Right ventricle myocardium superior (tissue), 1 donor: ENCODE measurements at places on chromosomes 2 and 18. TPM values are rescaled to one million over a fixed set of nuclear protein-coding genes. Genes with fewer than 3 reads are reported as not detected.

MYO1B gene
- total RNA-seq: 16.8 TPM

AQP4 gene
- total RNA-seq: 18.9 TPM

UGT1A5 gene
- total RNA-seq: not detected

RAB6C gene
- total RNA-seq: 0.22 TPM

REG3G gene
- total RNA-seq: not detected

COL3A1 gene
- 47.0 TPM for total RNA-seq

PID1 gene
- 7.1 TPM for total RNA-seq

HSBP1L1 gene
- 13.8 TPM for total RNA-seq

CNDP1 gene
- not detected for total RNA-seq

ST8SIA3 gene
- not detected for total RNA-seq

TSPYL6 gene
- not detected for total RNA-seq

CLEC4F gene
- 0.08 TPM for total RNA-seq

SIX3 gene
- total RNA-seq: not detected

GRCh38 chr2:234491281-234491680 is 5.6 kb downstream of the ARL4C start:
- no peak for DNase-seq

DNA sequence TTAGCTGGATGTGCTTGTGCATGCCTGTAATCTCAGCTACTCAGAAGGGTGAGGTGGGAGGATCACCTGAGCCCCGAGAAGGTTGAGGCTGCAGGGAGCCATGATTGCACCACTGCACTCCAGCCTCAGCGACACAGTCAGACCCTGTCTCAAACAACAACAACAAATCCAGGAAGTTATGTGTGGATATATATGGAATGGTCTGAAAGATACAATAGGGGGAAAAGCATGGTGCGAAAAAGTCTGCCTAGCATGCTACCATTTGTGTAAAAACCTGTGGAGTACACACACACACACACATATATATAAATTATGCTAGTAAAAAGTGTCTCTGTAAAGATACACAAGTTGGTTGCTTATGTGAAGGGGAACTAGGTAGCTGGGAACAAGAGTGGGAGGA is 6.9 kb upstream of the HOXD1 start:
- no peak for DNase-seq

DNA sequence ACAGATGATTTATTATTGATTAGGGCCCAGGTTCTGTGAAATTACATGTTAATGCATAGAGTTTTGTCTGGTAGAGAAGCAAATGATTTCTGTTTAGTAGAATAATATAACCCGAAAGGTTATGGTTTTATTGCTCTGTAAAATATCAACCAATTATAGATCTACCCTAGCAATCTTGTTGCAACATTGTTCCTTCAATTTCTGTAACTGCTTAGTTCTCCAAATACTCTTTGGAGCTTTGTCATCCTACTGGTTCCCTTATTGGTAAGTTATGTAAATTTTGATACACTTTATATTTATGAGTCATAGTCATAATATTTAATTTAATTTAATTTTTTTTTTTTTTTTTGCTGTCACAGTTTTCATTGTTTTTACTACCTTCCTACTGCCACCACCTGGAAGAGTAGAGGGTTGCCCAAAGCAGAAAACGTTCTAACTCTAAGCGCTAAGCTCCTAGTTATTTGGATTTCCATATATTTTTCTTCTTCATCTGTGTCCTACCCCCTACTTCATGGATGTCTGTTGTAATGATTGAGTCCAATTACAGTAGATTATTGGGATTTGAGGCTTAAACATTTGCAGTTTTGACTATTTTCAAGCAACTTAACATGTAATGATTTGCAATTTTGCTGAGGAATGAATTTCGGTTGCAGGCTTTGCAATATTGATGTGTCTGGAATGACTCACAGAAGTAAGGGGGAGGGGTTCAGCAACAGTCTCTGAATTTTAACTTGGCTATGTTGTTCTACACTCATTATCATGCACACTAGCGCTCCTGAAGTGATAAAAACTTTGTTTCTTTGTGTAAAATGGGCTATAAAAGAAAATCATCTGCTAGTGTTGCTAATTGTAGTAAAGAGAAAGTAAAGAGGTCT is 51.1 kb downstream of the NABP1 start:
- DNase-seq: no peak

GRCh38 chr2:231946241-231946814 is 15.2 kb upstream of the DIS3L2 start:
- DNase-seq: no peak

- DNase-seq: no peak
These were observed 63.9 kb downstream of the PARD6G start for GRCh38 chr18:80183273-80184050.

GRCh38 chr2:183072177-183072576 is 6.4 kb upstream of the DUSP19 start:
- DNase-seq: no peak

DNA sequence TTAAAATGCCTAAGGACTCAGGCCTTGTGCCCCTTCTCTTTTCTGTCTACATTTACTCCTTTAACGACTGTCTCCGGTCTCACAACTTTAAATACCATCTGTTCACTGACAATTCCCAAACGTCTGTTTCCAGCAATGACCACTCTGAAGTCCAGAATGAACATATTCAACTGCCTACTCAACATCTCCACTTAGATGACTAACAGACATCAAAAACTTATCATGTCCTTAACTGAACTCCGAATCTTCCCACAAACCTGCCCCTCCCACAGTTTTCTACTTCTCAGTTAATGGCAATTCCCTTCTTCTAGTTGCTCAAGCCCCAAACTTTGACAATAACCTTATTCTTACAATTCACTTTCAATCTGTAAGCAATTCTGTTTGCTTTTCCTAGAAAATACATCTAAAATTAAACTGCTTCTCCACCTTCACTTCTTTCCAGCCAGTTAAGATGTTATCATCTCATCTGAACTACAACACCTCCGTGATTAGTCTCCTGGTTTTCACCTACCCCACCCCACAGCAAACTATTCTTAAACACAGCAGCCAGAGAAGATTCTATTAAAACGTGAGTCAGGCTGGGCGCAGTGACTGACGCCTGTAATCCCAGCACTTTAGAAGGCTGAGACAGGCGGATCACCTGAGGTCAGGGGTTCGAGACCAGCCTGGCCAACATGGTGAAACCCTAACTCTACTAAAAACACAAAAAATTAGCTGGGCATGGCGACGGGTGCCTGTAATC is 2.8 kb downstream of the C1D start:
- no peak for DNase-seq

- DNase-seq: peak; percentile 86
These were observed 85.4 kb upstream of the ATG16L1 start for GRCh38 chr2:233165895-233166661.

GRCh38 chr2:232587512-232587911 is 37.0 kb downstream of the EIF4E2 start:
- no peak for DNase-seq

GRCh38 chr2:127407091-127407490 is 11.1 kb upstream of the PROC start:
- DNase-seq: no peak

DNA sequence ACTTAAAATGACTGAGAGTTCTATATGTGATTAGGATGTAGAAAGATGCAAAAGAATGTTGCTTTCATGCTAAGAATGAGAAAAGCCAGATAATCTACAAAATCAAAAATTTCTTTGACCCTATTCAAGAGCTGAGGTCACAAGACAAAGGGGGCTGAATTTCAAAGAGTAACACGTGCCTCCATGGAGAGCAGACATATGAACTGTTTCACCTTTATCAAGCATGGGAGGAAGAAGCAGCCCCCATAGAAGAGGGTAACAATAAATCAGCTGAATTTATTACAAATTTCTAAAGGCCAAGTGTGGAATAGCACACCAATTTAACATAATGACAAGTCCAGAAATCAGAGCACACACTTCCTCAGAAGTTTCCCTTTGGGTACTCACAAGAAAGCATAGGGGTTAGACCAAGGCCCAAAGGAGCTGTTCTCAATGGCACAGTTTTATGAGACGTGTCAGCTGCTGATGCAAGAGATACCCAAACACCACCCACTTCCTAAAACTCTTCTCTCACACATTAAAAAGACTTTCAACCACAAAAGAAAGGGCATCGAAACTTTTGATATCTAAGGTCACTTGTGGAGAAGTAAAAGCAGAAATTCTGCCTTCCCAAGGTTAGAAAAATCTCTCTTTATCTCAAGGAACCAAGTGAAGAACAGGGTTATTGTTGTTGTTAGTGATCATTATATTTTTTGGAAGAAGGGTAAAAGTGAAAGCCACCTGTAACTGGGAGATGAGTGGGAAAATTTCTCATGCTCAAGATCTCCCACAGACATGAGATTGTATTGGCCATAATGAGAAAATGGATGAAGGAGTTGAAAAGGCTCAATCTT is 950.1 kb downstream of the TRIB2 start:
- no peak for DNase-seq

DNA sequence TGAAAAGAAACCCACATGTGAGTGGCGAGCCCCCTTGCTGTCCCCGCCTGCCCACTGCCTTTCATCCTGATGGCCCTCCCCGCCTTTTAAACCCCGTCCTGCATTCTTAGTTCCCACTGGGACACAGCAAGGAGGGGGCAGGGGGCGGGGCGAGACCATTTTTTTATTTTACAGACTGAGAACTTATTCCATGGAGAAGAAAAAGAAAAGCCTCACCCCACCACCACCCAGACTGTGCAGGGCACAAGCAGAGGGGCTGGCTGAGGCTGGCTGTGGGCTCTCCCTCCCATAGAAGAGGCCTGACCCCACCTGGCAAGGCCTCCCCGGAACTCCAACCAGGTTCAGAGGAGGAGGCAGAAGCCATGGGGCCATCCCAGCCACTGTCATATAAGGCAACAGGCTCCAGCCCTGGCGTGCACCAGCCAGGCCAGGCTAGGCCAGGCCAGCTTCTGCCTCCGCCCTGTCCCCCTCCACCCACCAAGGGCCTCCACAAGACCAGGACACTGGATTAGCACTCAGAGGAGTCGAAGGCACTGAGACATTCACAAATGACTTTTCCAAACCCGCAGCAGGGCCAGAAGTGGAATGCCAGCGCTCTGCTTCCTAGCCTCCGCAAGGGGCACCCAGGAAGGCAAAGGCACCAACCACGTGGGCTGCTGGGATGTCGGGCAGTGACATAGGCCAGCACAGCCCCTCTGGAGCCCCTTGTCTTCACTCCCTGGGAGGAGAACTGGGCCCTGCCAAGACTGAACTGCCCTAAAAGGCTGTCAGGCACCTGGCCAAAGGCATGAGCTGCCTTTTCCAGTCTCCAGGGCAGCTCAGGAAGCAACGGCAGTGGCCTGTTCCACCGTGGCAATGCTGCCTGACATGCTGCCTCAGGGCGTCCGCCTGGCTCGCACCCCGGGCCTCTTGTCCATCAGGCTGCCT is 37.5 kb upstream of the SEMA4C start:
- DNase-seq: peak; percentile 92

DNA sequence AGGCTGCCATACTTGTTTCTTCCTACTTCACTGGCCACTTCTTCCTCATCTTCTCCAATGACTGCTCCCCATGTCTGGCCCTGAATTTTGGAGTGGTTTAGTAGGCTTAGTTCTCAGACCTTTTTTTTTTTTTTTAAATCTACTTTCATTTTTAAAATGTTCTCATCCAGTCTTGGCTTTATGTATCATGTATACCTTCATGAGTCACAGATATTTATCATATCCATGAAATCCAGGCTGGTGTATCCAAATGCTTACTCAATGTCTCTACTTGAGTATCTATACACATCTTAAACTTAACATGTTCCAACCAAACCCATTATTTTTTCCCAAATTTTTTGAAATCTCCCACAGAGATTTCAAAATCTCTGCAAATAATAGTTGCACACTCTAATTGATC is 26.3 kb upstream of the CFAP36 start:
- DNase-seq: no peak

DNA sequence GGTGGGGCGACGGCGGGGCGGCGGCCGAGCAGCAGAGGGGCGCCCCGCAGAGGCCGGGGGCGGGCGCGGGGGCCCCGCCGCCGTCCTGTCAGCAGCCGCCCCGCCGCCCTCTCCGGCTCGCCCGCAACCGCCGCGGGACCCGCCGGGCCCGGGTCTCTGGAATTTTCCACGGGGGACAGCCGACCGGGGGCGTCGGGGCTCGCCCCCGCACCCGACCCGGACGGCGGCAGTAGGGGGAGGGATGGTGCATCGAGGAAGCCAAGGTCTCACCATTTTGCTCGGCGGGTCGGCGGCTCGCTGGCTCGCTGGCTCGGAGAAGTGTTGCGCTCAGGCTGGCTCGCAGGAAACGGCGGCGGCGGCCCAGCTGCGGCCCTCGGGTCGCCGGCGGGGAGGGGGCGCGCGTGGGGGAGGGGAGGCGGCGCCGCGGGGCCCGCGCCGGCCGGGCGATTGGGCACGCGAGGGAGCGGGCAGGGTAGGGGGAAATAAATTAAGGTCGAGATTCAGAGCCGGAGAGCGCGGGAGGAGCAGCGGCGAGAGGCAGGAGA is 405 bp downstream of the PPP3R1 start:
- DNase-seq: peak; percentile 68

- no peak for DNase-seq
These were observed 13.6 kb downstream of the NDUFS1 start for GRCh38 chr2:206145665-206146064.

- DNase-seq: no peak
These were observed 93.1 kb upstream of the PXDN start for GRCh38 chr2:1837458-1837857.

- DNase-seq: peak; percentile 74
These were observed 5.5 kb downstream of the SLC11A1 start for GRCh38 chr2:218387369-218388194.

- DNase-seq: no peak
These were observed 506.5 kb downstream of the TSN start for GRCh38 chr2:122261911-122262310.

DNA sequence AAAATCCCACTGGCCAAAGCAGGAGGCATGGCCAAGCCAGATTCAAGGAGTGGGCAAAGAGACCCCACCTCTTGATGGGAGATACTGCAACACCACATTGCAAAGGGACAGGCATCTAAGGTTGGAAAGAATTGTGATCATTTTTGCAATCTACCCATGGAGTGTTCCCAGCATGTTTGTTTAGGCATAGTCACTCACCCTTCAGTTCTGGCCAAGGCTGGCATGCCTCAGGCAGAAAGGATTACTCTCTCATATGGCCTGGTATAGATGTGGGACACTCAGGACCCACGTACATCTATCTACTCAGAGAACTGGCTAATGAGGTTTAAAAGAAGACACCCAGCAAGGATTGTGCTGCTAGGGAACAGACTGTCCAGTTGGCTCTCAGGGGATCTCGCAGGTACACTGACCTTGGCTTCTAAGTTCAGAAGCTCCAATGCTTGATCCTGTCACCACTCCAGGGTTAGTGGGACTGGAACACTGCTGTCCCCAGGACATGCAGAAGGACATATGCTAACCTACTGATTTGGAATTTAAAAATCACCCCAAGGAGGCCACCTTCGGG is 183.7 kb downstream of the KLHL29 start:
- no peak for DNase-seq

GRCh38 chr2:75654012-75654411 is 7.4 kb downstream of the MRPL19 start:
- no peak for DNase-seq
